GDM1 (cell line): ENCODE measurements at places on chromosomes 2 and 18.

- DNase-seq = no peak
Observed at GRCh38 chr2:24570225-24570624, 79.2 kb downstream of the NCOA1 start.

DNA sequence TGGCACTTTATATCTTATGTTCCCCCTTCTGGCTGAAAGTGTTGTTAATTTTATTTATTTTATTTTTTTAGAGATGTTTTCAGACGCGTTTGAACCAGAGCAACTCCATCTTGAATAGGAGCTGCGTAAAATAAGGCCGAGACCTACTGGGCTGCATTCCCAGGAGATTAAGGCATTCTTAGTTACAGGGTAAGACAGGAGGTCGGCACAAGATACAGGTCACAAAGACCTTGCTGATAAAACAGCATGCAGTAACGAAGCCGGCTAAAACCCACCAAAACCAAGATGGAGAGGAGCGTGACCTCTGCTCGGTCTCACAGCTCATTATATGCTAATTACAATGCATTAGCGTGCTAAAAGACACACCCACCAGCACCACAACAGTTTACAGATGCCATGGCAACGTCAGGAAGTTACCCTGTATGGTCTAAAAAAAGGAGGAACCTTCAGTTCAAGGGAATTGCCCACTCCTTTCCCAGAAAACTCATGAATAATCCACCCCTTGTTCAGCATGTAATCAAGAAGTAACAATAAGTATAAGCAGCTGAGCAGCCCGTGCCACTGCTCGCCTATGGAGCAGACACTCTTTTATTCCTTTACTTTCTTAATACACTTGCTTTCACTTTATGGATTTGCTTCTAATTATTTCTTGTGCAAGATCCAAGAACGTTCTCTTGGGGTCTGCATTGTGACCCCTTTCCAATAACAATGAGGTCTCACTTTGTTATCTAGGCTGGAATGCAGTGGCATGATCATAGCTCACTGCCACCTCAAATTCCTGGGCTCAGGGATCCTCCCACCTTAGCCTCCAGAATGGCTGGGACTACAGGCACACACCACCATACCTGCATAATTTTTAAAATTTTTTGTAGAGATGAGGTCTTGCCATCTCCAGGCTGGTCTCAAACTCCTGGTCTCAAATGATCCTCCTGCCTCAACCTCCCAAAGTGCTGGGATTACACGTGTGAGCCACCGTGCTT lies 55.9 kb downstream of the CACNB4 start:
- DNase-seq = no peak

GRCh38 chr18:34598120-34598635 lies 111.9 kb upstream of the DTNA start:
- no peak for DNase-seq

DNA sequence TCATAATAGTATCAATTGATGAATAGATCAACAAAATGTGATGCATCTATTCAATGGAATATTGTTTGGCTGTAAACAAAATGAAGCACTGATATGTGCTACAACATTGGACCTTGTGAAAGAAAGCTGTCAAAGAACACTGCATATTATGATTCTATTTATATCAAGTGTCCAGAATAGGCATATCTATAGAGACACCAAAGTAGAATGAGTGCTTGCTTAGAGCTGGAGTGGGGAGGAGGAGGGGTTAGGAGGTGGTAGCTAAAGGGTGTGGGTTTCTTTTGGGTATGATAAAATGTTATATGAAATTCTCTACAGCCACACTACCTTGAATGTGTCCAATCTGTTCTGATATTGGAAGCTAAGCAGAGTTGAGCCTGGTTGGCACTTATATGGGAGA lies 23.0 kb upstream of the MGAT5 start:
- no peak for DNase-seq

DNA sequence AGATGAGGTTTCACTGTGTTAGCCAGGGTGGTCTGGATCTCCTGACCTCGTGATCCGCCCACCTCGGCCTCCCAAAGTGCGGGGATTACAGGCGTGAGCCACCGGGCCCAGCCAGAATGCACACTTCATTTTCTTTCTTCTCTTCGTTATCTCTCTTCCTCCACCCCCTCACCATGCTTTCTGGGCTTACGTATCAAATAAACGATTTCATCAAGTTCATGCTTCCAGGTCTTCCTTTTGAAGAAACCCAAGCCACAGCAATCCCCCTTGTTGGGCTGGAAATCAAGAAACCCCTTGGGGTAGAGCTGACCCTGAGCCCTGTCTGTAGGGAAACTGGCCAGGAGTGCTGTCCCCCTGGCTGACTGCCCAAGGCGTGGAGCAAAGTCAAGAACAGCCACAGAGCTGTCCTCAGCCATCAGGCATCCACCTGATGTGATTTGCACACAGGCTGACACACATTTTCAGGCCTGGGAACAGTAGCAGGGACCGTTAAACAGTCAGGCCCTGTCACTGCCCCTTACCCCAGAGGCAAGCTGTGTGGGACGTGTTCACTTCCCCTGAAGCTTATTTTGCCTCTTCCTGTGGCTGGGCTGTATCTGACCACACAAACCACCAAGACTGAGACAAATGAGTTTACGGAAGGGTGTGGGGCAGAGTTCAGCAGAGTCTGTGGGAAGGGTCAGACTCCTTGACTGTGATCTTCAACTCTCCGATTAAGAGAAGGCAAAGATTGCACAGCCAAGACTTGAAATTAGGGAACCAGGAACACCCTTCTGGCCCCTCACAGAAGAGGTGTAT lies 15.1 kb upstream of the NMUR1 start:
- peak; percentile 97 for DNase-seq

GRCh38 chr2:120955427-120955826 lies 219.8 kb downstream of the GLI2 start:
- DNase-seq = no peak

- DNase-seq = no peak
Observed at GRCh38 chr2:3129867-3130266, 247.8 kb downstream of the EIPR1 start.

- no peak for DNase-seq
Observed at GRCh38 chr2:58354230-58354629, 113.1 kb upstream of the FANCL start.
